Gastrocnemius medialis (tissue), 4 donors: ENCODE measurements at places on chromosomes 3 and 15. TPM values are rescaled to one million over a fixed set of nuclear protein-coding genes. Genes with fewer than 3 reads are reported as not detected.

GRCh38 chr3:56885453-56885852 lies 83.7 kb upstream of the ARHGEF3 start:
- H3K36me3 ChIP-seq, result no peaks in the 10 kb centered on the region
- H3K4me1 ChIP-seq, result peaks cover 18% of the 10 kb centered on the region
- no peak overlapping the region for H3K27ac ChIP-seq
- no peaks in the 10 kb centered on the region for H3K27me3 ChIP-seq

FRMD4B gene
- 0.29 TPM for total RNA-seq

DNA sequence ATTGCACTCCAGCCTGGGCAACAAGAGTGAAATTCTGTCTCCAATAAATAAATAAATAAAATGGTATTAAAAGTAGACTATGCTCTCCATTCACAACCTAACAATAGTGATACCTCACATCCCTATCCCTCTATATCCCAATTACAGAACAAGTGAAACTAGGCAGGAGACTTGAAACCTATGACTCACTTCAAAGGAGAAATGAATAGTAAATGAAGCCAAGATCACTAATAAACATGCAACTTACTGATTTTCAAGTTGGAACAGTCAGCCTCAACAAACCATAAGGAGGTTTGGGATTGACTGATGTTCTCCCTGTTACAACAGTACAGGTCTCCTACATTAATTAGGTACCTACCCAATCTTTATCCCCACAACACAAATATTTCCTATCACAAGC lies 103.4 kb downstream of the GSK3B start:
- no peak overlapping the region for H3K4me3 ChIP-seq
- no peaks in the 10 kb centered on the region for H3K36me3 ChIP-seq
- H3K4me1 ChIP-seq, result peaks cover 24% of the 10 kb centered on the region
- no peaks in the 10 kb centered on the region for H3K27me3 ChIP-seq

- no peaks in the 10 kb centered on the region for H3K27me3 ChIP-seq
- H3K27ac ChIP-seq, result no peak overlapping the region
- no peaks in the 10 kb centered on the region for H3K4me1 ChIP-seq
- H3K36me3 ChIP-seq, result no peaks in the 10 kb centered on the region
- H3K4me3 ChIP-seq, result no peak overlapping the region
Observed at GRCh38 chr3:43221076-43221475, 65.3 kb upstream of the SNRK start.
